Ureter (tissue), 1 donor: ENCODE measurements at places on chromosomes 11 and 22. TPM values are rescaled to one million over a fixed set of nuclear protein-coding genes. Genes with fewer than 3 reads are reported as not detected.

DNA sequence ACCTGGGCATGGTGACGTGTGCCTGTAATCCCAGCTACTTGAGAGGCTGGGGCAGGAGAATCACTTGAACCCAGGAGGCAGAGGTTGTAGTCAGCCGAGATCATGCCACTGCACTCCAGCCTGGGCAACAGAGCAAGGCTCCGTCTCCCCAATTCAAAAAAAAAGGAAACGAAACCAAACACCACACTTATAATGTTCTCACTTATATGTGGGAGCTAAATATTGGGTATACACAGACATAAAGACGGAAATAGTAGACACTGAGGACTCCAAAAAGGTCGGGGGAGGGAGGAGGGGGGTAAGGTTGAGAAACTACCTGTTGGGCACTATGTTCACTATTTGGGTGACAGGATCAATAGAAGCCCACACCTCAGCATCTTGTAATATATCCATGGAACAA, 94.3 kb downstream of the GAB2 start:
- no peak for DNase-seq

GRCh38 chr11:24591283-24591682, 94.4 kb downstream of the LUZP2 start:
- DNase-seq = no peak

FBLN1 gene
- total RNA-seq = 286 TPM

DNA sequence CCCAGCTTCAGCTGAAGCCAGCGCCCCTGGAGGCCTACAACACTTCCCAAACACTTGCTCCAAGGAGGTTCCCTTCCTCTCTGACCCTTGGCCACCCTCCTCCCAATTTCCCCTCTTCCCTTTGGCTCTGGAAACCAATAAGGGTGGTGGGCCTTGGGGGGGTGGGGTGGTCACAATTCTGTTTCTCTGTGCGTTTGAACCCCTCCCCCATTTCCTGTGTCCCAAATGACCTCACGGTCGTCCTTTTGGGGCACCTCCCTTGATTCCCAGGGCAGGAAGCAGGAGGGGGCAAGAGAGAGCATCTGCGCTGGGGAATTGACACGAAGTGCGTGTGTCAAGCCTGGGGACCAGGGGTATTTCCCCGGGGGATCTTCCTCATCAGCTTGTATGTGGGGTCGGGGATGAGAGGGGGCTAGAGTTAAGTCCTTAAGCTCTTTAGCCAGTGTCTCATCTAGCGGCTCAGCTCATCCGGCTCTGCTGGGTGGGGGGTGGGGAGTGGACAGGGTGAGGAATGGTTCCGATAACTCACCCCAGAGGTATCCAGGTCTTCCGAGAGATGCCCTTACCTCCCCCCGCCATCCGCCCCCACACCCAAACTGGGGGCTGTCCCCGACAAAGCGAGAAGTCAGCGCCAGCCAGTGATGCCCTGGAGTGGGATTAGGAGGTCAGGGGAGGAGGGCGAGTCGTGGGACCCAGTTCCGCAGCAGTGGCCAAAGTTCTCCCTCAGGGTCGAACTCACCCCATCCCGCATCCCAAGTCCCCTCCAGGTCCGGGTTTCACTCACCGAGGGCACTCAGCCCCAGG, 587 bp downstream of the ESAM start:
- DNase-seq = no peak

SMTNL1 gene
- not detected for total RNA-seq

DNA sequence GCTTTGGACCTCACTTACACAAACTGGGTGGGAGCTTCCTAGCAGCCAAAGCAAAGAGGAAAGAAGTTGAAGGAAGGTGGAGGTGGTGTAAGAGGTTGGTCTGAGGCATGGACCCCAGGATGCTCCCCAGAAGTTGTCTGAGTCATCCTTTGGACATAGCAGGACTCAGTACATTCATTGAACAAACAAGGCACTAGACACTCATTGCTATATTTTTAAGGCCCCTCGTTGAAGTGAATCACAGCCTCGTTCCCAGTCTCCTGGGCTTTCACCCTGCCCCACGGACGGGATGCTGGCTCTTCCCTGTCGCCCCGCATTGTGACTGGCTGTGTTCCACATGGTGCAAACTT, 95.9 kb upstream of the FGF3 start:
- DNase-seq = no peak

GRCh38 chr11:32226480-32226879, 135.6 kb downstream of the RCN1 start:
- DNase-seq = no peak

DNA sequence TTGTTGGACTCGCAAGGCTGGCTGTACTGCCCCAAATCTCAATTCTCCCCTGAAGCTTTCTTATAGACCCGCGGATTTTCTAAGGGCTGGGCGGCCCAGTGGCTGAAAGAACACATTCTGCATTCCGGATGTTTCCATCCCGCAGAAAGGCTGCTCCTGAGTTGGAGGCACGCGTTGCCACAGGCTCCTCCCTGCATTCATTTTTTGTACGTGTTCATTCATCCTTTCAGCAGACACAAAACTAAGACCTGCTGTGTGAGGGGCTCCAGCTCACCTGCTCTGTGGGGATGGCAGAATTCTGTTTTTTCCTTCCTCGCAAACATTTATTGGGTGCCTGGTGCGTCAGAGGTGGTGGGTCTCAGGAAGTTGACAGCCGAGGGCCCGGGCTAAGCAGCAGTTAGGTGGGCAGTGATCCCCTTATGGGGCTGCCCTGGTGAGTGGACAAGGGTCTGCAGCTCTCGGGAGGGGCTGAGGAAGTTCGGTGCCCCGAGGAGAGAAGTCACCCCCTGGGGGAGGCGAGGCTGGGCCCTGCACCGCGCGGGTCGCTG, 23.7 kb downstream of the SHANK3 start:
- DNase-seq = no peak

DNA sequence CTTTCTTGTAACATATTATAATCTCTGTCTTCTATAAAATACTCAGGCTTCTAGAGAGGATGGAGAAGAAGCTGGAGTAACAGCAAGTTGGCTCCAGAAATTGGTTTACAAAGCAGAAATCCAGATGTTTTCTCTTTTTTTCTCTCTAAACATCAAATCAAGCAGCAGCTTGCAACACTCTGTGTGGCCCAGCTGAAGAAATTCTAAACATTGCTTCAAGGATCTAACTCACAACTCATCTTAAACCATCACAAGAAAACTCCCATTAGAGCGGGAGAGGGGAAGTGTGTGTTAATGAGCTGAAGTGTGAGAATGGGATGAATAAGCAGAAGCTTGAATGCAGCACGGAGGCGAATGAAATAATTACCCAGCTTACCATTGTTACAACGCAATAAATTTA, 146.5 kb downstream of the OPCML start:
- no peak for DNase-seq

DNA sequence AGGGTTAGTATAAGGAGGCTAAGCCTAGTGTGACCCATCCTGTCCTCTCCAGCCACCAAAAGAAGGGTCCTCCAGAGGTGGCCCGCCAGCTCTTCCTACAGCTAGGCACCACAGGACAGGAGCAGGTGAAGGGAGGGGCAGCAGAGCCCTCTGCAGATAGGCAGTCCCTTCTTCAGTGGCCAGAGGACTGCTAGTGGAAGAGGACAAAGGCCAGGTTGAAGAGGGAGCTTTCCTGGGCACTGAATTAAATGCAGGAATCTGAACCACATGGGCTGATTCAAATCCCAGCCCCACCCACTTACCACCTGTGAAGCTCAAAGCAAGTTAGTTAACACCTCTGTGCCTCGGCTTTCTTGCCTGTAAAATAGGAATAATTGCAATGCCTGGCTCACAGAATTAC, 409.5 kb downstream of the NXPE2 start:
- no peak for DNase-seq

MS4A15 gene
- total RNA-seq = not detected

ACP2 gene
- total RNA-seq = 36.8 TPM

OR6A2 gene
- total RNA-seq = 0.68 TPM

DNA sequence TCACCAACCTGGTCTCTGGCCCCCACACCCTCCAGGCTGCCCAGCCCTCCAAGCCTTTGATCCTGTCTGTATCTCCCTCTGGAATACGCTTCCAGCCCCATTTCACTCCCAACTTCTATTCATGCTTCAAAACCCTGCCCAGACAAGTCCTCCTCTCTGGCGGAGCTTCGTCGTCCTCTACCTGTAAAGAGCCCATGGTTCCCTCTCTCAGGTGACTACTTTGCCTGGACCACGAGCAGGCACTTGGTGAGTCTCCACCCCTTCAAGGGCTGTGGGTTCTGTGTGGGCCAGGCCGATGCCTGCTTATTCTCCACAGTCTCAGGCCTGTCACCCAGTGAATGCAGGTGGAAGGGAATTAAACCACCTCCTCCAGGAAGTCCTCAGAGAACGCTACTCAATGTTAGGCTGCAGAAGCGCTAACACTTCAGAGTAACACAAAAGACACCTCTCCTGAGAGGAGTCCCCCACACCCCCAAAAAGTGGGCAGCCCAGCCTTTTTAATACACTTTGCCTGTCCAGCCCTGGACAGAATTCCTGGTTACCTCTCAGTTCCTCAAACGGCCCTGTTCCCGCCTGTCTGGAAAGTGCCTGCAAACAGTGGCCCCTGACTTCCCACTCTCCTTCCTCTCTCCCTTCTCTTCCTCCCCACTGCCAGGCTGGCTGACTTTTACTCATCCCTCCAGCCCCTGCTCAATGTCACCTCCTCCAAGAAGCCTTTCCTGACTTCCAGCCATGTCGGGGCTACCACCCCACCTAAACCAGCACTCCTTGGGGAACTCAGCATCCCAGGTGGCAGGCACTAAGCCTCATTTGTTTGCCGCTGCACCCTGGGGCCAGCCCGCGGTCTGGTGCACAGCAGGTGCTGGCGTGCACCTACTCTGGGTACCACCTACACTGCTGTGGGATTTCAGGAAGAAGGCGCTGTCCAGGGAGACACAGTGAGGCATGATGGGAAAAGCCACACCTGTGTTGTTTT, 9.0 kb downstream of the RAC2 start:
- no peak for DNase-seq

TYR gene
- total RNA-seq = not detected
